ENCODE measurements at places on chromosomes 3 and 15.

DNA sequence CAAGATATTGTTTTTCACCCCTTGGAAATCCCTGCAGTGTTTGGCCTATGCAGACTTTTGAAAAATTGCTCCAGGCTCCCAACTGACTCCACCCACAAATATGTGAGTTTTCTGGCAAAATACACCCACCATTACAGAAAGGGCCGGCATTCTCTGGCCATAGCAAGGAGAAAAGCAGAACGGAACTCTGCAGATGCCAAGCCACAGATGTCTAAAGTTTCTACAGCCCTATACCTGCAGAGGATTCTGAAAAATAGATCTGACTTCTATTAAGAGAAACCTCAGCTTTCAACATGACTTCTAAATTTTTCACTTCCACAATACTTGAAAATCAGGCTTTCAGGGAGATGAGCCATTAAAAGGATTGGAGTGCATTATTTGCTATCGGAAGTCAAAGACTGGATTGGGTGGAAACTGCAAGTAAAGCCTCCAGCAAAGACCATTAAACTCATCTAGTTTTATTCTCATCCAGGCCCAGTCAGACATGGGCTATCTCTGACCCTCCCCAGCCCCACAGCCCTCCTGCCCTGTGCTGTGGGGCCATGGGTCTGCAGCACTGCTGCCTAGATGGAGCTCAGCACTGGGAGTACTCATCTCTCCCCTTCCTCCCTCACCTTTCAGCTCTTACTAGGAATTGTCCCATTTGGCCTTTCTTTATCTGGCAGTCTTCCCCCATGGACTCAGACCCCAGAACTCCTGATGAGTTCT is 243.1 kb upstream of the GOLGA6L4 start:
- no peak for DNase-seq

GRCh38 chr3:169186596-169186995 is 476.9 kb downstream of the MECOM start:
- peak; percentile 59 for DNase-seq

GRCh38 chr3:134189849-134190248 is 60.8 kb downstream of the RYK start:
- DNase-seq: no peak

GRCh38 chr15:60764408-60764963 is 285.5 kb upstream of the ICE2 start:
- no peak for DNase-seq

DNA sequence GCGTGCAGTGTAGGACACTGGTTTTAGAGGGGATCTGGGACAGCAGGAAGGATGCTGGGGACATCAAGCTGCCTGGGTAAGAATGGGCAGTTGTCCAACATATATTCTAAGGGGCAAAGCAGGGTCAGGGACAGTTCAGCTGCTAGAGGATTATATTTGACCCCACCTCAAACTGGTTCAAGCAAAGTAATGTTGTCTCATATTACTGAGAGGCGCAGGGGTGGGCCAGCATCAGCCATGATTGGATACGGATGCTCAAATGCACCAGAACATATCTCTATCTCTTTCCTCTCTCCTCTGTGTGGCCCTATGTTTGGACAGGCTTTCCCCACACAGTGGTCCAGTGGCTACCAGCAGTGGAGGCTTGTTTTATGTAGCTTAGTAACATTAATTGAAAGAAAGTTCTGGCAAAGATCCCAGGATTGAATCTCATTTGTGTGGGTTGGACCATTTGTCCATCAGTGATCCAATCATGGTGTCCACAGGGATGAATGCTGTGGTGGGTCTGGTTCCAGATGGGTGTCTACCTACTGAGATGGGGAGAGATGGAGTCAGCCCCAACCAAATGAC is 49.8 kb upstream of the RGMA start:
- DNase-seq: no peak

GRCh38 chr3:31016196-31016595 is 121.7 kb upstream of the GADL1 start:
- no peak for DNase-seq

DNA sequence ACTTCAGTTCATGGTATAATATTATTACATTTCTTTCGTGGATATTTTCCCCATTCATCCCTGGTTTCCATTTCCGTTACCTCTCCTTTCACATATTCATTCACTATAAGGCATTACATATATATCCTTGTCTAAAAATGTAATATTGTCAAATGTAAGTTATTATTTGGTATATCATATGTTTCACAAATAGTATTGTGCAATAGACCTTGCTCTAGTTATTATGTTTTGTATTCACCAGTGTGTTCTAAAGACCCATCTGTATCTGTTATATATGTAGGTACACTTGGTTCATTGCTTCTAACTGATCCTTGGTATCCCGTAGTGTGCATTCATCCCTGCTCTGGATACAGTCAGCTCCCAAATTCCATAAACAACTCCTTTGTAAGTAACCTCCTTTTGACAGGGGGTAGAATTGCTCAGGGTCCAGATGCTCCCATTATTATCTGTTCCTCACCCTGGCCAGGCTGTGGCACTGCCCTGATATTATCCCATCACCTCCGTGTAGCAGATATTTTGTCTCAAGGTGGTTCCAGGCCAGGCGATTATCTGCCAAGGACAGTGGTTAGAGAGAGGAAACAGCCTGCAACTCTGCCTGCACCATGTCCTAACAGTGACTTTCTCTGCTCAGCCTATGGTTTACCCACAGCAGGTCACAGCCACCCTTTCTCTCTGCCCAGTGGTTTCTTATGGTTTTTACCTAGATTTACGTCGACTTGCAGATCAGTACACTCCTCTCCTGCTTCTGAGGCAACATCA is 29.2 kb downstream of the PAQR9 start:
- DNase-seq: no peak

DNA sequence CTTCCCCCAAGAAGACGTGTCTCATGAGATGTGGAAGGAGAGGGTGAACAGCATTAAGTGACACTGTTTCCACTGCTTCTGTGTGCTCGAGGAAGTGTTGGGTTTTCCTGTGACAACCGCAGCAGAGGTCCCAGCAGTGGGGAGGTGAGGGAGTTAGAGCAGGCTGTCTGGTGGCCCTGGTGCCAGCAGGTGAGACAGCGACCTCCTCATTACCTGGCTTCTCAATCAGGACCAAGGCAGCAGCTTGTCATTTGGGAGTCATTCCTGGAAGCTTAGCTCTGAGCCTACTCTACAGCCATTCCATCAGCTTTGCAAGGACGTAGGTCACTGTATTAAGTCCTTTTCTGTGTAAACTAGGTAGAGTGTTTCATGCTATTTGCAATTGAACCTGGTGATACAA is 63.3 kb upstream of the RGMA start:
- DNase-seq: no peak

GRCh38 chr3:132652640-132653270 is 6.9 kb downstream of the ACAD11 start:
- DNase-seq: no peak

GRCh38 chr3:12042638-12043037 is 38.5 kb downstream of the SYN2 start:
- DNase-seq: peak; percentile 6

DNA sequence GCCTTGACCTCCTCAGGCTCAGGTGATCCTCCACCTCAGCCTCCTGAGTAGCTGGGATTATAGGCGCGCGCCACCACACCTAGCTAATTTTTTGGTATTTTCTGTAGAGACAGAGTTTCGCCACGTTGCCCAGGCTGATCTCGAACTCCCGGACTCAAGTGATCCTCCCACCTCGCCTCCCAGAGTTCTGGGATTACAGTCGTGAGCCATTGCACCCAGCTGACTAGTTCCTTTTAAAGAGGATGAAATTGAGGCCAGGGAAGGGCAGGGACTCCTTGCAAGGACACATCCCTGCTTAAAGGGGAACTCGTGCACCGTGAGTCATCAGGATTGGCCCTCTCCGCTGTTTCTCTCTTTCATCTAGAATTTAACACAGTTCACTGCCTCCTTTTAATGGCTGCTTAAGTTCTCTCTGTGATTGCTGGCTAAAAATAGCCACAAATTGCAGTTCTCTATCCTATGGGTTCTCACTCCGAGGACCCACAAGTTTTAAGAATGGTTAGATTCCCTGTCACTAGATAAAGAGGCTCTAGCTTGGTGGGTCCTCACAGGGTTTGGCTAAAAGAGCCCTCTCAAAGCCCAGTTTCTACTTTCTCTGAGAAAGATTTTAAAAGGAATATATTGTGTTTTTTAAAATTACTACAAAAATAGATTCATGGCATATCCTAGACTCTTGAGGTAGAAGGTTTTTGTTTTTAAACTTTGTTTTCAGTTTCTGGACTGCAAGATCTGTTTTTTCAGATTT is 1.4 kb downstream of the CRTAP start:
- peak; percentile 21 for DNase-seq

DNA sequence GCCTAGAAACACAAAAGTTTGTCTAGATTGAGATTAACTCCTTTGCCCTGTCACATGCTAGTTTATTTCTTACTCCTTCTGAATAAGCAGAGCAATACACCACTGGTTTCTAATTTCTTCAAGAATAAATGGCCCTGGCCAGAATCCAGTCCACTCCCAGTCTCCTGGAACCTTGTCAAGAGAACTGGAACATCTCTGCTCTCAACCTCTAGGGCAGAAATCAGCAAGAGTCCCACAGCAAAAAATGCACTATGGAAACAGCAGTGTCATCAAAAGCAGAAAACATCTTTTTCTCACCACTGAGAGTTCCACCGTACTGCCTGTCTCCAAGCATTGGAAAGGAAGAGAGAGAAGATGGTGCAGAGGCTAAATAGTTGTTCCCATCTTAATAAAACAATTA is 35.9 kb upstream of the PPP2R3A start:
- DNase-seq: no peak

DNA sequence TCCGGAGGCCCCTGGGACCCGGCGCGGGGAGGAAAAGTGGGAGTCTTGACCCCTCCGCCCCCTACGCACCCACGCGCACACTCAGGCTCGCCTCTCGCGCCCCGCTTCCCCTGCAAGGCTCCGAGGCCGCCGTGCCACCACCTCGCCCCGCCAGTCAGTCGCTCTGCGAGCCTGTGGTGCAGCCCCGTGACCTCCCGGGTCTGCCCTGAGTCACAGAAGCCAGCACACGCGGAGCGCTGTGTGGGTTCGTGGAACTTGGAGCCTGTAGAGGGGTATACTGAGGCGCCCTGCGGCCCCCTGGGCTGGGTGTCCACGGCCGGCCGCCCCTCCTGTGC is 380 bp upstream of the ALS2CL start:
- DNase-seq: no peak

DNA sequence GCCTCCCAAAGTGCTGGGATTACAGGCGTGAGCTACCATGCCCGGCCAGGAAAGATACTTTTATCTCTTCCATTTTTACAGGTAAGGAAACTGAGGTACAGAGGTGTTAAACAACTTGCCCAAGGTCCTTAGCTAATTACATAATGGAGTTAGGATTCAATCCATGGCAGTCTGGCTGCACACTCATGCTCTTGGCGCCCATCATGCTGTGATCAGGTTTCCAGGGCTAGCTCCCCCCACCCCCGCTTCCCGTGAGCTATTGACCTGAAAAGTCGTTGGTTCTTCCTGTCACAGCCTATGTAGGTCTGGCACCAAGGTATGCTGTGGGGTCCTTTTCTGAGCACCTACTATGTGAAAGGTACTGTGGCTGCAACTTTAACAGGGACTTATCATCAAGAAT is 55.9 kb upstream of the LARS2 start:
- no peak for DNase-seq

- DNase-seq: no peak
These were observed 229.5 kb downstream of the SOX2 start for GRCh38 chr3:181941250-181941649.

DNA sequence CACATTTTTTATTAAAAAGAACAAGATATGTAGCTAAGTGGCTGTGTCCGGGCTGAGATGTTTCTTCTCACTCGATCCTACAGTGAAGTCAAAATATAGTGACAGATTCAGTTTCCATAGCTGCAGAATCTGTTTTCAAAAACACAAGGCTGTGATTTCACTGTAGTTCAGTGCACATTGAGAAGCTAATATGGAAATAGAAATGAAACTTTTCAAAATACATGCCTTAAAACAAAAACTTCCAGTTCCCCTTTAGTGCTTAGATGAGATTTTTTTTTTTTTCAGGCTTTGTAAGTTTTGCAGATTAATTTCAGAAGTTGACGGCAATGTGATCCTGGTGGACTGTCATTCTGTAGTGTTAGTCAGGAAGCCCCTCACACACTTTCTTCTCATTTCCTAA is 23.8 kb upstream of the TRAK1 start:
- DNase-seq: peak; percentile 14

- no peak for DNase-seq
These were observed 3.3 kb downstream of the SCAMP2 start for GRCh38 chr15:74869726-74870407.

GRCh38 chr15:57921371-57921770 is 144.1 kb downstream of the ALDH1A2 start:
- no peak for DNase-seq

DNA sequence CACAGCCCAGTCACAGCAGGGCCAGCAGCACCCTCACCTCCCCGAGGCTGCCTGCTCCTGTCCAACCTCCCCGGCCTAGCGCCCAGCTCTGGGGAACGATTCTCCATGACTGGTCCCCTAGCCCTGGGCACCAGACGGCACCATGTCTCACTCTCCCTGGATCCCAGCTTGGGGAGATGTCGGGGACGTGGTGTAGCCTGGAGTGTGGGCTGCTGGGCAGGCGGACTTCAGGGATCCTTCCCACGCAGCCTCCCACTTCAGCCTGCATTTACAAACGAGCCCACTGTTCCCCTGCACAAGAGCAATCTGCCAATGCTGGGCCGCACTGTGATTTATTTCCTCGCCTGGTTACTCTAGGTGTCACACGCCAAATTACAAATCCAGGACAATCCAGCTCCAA is 31.3 kb downstream of the NUP210 start:
- no peak for DNase-seq

- DNase-seq: peak; percentile 78
These were observed at the start of gene SHC4 for GRCh38 chr15:48963524-48964113. Gene SHC4 (minus strand): TSS chr15:48963919. CDS start chr15:48963015, 904 bp downstream.

- peak; percentile 42 for DNase-seq
These were observed 1.2 kb upstream of the STT3B start for GRCh38 chr3:31531452-31531991.

DNA sequence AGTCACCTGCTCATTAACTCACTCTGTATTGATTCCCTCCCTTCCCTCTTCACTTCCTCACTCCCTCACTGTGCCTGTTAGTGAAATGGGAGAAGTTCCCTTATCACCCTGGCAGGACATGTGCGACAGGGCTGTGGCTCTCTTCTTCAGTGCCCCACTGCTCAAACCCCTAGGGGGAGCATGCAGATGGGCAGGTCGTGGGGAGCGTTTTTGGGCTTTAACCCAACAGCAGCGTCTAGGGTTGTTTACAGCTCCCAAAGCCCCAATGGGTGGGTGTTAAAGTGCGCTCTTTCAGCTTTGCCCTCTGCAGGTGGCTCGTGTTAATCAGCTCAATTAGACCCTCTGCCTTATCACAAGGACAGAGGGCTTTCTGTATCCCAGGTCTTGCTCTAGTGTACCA is 447.8 kb upstream of the PROK2 start:
- DNase-seq: peak; percentile 10

GRCh38 chr3:61268644-61269043 is 17.4 kb upstream of the FHIT start:
- peak; percentile 30 for DNase-seq

- no peak for DNase-seq
These were observed 31.8 kb downstream of the IQGAP1 start for GRCh38 chr15:90419738-90420406.

DNA sequence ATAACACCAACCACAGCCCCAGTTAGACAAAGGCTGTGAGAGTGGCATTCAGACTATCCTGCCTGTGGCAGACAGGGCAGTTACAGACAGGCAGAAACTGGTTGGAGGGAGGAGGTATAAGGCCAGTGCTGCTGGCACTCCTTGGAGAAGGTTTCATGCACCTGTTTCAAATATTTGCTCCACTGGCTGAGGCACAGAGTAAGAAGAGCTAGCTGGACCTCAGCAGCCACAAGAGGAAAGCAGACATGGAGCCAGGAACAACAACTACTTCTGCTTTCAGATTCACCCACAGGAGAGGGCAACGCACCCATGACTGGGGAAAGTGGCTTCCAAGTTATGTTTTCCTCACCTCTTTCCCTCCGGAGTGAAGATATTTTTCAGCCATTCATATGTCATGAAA is 11.5 kb upstream of the PRKAR2A start:
- no peak for DNase-seq
